ENCODE measurements at places on chromosomes 1 and 21. TPM values are rescaled to one million over a fixed set of nuclear protein-coding genes. Genes with fewer than 3 reads are reported as not detected.

PGBD5 gene
- not detected for total RNA-seq

S1PR1 gene
- 124 TPM for total RNA-seq

LEPR gene
- total RNA-seq = 2.8 TPM

IGSF21 gene
- total RNA-seq = not detected

GRCh38 chr1:215710036-215710898 lies 143.2 kb downstream of the KCTD3 start:
- no peaks in the 10 kb centered on the region for H3K27me3 ChIP-seq
- no peaks in the 10 kb centered on the region for H3K4me1 ChIP-seq
- H3K36me3 ChIP-seq = no peaks in the 10 kb centered on the region
- no peak overlapping the region for H3K4me3 ChIP-seq

OPTC gene
- not detected for total RNA-seq

- H3K36me3 ChIP-seq = no peaks in the 10 kb centered on the region
- no peaks in the 10 kb centered on the region for H3K4me1 ChIP-seq
- no peak overlapping the region for H3K27ac ChIP-seq
- DNase-seq = no peak
- H3K27me3 ChIP-seq = peaks cover 2% of the 10 kb centered on the region
Measured at GRCh38 chr1:29674627-29675326, 438.5 kb downstream of the PTPRU start.

- H3K4me1 ChIP-seq = peaks cover 46% of the 10 kb centered on the region
- peaks cover 13% of the 10 kb centered on the region for H3K36me3 ChIP-seq
- H3K27ac ChIP-seq = peak overlapping the region; percentile 11
- no peaks in the 10 kb centered on the region for H3K27me3 ChIP-seq
Measured at GRCh38 chr1:147243841-147244240, 1.4 kb downstream of the CHD1L start.

All from activated naive CD8-positive, alpha-beta T cell treated with anti-CD3 and anti-CD28 coated beads, Interleukin-2, amount 10 ng/mL, durations not matched to agents 7 days and 5 days (primary cell).